ENCODE measurements at places on chromosomes 1 and 21.
A peak's percentile ranks its signal among the peaks of the same experiment; 100 is the strongest.

DNA sequence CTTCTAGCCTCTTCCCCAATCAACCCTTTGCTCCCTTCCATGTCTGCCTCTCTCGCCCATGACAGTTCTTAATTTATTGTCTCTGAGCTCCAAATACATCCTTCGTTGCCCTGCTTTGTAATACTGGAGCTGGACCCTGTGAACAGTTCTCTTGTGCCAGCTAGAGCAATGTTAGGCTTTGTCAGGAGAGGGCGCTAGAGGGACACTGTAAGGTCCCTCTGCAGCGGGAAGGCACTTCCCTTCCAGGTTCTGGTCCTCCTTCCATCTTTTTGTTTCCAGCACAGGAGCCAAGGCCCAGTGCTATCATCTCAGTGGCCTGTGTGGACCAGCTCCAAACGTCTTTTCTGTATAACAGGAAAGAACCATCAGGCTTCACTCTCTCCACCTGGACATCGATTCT lies 95.9 kb downstream of the PTPRU start:
- peak; percentile 13 for DNase-seq

DNA sequence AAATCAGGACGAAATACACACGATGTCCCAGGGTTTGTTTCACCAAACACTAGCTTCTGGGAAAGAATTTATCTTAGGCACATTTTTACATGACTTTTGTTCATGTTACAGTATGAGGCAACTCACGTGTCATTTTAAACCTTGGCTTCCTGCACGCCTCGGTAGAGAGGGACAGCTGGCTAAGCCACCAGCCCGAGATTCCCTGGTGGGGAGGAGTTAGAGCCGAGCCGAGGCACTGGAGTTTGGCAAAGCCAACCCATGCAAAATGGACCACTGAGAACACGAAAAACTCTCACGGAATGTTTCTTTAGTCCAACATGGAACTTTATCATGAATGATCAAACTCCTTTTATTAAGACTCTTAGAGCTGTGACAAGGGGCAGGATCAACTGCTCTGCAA lies 240.0 kb downstream of the DYRK1A start:
- DNase-seq = no peak

DNA sequence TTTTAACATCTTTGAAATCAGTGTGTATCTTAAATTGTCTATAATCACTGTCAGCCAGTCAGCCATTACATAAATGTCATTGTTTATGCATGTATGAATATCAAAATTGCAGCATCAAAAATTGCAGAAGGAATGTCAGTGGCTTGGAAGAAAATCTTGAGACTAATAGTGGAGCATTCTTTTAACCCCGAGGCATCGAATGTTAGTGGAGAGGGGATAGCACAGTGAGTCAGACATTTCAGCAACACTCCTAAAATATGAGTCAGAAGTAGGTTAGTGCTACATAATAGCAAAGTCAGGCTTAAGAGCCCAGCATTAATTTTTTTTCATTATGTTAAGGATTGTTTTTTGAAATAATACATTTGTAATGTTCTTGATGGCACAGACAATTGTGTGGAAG lies 45.5 kb downstream of the SNRPE start:
- no peak for DNase-seq

DNA sequence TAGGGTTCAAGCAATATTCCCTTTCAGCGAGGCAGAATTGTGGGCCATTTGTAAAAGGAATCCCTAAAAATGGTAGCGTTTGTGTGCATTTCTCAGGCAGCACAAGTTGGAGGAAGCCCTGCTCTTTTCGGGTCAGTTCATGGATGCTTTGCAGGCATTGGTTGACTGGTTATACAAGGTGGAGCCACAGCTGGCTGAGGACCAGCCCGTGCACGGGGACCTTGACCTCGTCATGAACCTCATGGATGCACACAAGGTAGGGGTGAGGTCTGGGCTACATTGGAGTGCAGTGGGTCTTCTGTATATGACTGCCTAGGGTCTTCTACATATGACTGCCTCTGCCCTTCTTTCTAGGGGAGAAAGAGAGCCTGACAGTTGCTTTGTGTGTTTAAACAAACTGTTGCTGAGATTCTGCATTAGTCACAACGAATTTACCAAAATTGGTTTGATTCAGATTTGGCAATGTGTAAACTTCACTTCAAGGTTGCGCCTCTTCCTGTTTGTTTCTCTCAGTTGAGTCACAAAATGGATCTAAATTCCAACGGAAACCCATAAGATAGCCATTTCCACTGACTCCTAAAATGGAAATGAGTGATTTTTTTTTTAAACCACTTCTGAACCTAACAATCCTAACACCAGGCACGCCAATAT lies 40.4 kb upstream of the BMP8A start:
- DNase-seq = no peak

DNA sequence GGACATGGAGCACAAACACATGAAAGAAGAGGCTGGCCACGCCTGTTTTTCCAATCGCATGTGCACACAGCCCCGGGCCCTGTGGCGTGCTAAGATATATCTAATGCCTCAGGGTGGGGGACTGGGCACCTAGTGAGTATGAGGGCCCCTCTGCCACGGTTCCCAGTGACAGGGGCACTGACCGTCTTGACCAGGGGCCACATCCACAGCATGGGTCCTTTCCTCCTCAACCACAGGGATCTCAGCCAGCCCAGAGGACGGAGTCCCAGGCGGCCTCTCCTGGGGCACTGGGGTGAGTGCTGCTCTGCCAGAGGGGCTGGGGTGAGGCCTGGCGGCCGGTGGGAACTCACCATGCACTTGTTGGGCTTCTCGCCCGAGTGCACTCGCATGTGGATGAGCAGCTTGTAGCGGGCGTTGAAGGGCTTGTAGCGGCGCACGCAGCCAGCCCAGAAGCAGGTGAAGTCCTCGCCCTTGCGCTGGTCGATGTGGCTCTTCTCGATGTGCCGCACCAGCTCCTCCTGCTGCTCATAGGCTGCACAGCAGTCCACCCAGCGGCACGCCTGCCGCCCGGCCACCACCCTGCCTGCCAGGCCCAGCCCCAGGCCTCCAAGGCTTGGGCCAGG lies 134.7 kb downstream of the DMRTB1 start:
- no peak for DNase-seq

DNA sequence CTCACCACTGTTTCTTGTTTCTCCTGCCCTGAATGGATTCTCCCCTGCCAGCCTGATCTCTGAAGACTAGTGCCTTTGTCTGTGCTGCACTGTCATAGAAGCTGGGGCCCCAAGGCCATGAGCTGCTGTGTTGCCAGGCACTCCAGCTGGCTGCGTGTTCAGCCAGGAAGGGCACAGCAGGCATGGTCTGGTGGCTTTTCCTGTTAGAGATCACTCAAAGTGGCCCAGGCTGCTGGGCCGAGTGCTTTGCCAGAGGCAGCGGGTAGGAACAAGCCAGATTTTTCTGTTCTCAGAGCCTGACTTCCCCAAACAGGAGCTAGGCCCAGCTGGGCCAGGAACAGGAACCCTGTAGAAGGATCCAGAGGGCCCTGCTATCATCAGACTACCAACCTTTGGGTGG lies 5.2 kb downstream of the ADPRS start:
- no peak for DNase-seq

GRCh38 chr21:35222021-35222420 lies 172.9 kb upstream of the RUNX1 start:
- DNase-seq = no peak

- DNase-seq = no peak
Observed at GRCh38 chr1:238592621-238593020, 701.9 kb upstream of the ZP4 start.

DNA sequence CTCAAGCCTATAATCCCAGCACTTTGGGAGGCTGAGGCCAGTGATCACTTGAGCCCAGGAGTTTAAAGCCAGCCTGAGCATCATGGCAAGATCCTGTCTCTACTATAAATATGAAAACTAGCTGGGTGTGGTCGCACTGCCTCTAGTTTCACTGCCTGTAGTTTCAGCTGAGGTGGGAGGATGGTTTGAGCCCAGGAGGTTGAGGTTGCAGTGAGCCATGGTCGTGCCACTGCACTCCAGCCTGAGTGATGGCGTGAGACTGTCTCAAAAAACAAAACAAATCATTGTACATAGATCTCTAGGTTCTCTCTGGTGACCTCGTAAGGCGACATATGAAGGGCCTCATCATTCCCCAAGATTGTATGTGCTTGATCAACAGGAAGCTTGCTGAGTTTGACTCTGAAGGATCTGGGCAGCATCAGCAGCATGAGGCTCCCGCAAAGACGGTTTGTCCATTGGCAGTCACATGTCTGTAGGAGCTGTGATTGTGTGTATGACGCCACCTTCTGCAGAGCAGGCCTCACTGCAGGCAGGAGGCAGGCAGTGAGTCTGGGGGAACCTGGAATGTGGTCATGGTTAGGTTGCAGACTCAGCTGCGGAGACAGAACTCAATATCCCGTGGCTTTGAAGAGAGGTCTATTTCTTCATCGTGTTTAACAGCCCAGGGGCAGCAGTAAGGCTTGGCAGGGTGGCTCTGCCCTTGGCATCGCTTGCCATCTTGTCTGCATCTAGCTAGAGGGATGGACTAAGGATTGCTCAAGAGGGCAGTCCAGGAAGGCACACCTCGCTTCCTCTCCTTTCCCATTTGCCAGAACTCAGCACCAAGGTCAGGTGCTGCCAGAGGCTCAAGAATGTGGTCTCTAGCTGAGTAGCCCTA lies 14.0 kb downstream of the ATP5PO start:
- no peak for DNase-seq

DNA sequence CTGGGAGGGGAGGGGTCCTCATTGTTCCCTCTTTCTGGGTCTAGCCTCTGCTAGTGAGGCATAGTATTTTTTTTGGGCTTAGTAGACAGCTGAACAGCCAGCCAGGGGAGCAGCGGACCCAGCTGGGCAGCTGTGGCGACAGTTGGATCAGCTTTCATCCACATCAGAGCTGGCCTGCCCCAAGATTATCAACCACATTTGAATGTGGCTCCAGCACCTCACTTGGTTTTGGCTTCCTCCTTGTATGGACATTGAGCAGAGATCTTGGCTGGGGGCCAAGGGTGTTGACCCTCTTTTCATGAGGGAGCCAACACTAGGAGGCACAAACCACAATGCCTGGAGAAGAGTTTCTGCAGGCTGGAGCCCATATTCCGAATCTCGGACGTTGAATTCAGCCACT lies 25.0 kb downstream of the WNT4 start:
- no peak for DNase-seq

- DNase-seq = no peak
Observed at GRCh38 chr1:100708476-100709062, 11.0 kb upstream of the VCAM1 start.

- DNase-seq = no peak
Observed at GRCh38 chr1:86573763-86574484, 27.0 kb downstream of the CLCA4 start.

GRCh38 chr1:87718241-87718950 lies 389.7 kb downstream of the LMO4 start:
- DNase-seq = no peak

DNA sequence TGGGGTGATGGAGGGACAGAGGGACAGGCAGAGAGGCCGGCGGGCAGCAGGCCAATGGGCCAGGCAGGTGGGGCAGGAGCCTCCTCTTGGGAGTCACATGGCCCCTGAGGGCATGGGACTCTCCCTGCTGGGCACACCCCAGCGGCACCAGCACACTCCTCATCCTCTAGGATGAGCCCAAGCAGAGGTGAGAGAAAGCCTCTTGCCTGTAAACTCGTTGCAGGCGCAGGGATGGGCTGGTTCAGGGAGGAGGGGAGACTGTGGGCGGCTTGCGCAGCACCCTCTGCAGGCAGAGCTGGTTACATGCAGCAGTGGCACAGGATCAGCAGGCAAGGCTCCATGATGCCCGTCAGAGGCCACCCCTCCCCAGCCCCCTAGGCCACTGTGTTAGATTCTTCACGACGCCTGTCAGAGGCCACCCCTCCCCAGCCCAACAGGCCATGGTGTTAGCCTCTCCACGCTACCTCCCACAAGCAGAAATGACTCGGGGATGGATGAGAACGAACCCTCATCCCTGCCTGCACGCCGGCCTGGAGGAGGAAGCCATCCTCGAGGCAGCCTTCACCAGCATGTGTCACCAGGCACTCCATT lies 209.7 kb upstream of the VAMP3 start:
- DNase-seq = no peak

DNA sequence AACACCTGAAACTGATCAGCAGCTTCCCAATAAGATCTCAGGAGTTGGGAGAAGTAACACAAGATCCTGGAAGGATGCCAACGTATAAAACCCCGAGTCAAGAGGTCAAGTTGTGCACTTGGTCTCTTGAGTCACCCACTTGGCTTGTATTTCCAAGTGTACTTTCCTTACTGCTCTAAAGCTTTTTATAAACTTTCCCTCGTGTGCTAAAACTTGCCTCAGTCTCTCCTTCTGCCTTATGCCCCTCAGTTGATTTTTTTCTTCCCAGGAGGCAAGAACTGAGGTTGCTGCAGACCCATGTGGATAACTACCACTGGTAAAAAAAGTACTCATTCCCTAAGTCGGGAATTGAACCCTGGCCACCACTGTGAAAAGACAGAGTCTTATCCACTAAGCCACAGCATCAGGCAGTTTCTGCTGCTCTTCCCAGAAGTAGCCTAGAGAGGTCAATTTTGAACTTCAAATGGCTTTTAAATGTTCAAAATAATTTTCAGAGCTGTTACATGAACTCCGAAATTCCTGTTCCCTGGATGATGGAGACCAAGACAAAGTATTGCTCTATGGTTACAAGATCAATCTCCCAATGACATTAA lies 28.9 kb downstream of the ITLN2 start:
- DNase-seq = no peak

GRCh38 chr1:182444497-182444896 lies 5.4 kb upstream of the RGSL1 start:
- DNase-seq = no peak

GRCh38 chr1:59856725-59857338 lies 42.1 kb downstream of the HOOK1 start:
- no peak for DNase-seq

GRCh38 chr1:178962853-178963711 lies 62.6 kb upstream of the FAM20B start:
- DNase-seq = no peak

- no peak for DNase-seq
Observed at GRCh38 chr21:18893406-18893805, 489.8 kb upstream of the TMPRSS15 start.

DNA sequence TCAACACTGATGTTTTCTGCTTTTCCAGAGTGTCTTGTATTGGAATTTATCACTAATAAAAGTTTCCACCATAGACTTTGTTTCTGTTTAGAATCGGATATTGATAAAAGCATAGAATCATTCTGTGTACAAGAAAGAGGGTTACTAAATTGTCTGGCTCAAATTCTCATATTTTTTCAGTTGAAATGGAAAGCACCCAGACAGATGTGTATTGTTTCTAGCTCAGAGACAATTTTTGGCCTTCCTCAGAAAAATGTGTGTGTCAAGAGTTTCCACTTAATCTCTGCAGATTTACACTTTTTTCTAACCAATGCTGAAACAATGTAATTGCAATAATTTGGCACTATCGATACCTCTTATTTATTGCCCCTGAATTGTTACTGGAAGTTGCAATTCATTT lies 20.2 kb downstream of the LHX9 start:
- no peak for DNase-seq

GRCh38 chr1:164855716-164856329 lies 296.8 kb downstream of the PBX1 start:
- DNase-seq = no peak
